ENCODE measurements at places on chromosomes 6 and 20.

DNA sequence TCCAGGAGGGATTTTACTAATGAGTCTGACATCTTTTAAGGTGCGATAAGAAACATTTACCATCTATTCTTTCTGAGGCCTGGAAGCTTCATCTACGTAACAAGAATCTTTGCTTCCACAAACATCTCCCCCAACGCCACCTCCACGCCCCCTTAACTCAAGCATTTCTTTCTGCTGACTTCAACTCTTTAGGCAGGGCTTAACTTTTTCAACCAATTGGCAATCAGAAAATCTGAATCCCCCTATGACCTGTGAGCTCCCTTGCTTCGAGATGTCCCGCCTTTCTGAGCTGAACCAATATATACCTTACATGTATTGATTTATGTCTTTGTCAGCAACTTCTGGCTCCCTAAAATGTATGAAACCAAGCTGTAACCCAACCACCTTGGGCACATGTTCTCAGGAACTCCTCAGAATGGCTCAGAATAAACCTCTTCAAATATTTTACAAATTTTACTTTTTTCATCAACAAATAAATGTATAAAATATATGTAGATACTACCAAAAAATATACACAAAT, 11.5 kb downstream of the OR2H2 start:
- no peak for DNase-seq

GRCh38 chr6:18204691-18205090, 49.5 kb downstream of the KDM1B start:
- no peak for DNase-seq

- no peak for DNase-seq
Observed at GRCh38 chr6:64680446-64680845, 1026.6 kb downstream of the EYS start.

DNA sequence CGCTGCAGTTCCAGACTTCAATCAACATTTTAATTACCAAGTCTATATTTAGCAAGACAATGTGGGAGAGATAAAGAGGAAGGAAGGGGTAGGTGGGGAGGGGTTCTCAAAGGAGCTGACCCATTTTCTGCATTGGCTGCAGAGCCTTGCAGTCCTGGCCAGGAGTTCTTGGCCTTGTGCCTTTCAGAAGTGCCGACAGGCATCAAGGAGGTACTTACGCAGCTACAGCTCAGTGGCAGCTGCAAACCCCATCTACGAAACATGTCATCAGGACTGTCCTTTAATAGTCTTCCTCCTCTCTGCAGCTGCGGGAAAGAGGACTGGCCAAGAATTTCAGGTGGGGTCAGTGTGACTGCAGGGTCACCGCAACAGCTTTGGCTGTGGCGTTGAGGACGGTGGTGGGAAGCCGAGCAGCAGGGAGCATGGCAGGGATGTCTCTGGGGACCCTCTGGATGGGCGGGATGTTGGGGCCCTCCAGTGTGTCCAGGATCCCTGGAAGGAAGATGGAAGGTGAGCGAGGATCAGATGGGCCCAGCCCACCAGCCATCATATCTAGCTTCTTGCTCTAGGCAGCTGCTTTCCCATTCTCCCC, 1.8 kb upstream of the LRRC73 start:
- no peak for DNase-seq

DNA sequence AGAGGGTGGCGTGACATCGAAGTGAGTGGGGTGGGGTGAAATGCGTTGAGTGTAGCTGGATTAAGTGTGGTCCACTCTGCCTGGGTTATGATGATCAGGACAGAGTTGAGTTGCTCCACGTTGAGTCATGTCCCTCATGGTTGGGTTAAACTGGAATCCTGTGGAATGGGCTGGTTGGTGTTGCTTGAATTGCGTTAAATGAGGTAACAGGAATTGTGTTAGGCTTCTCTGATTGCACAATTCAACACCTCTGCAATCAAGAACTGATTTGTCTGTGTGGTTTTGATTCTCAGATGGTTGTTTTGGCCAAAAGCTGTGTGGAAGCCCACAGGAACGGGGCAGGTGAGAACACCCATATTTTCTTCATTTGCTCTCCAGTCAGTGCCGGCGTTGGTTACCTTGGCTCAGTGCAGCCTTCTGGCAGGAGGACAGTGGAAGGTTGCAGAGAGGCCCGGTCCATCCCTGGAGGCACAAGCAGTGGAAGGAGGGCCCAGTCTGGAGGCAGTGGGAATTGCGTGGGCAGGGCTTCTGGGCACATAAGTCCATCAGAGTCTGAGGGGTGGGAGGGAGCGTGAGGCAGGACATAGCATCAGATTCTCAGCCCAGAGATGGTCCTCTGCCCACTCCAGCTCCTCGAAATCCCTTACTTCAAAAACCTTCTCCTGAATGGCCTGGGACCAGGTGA, 11.6 kb downstream of the NOTCH4 start:
- DNase-seq: no peak

- DNase-seq: no peak
Observed at GRCh38 chr6:75747152-75747992, 1.7 kb upstream of the MYO6 start.

- DNase-seq: peak; percentile 29
Observed at GRCh38 chr6:137341681-137342195, 122.6 kb upstream of the IFNGR1 start.

- no peak for DNase-seq
Observed at GRCh38 chr6:16354692-16355091, 116.3 kb downstream of the GMPR start.

DNA sequence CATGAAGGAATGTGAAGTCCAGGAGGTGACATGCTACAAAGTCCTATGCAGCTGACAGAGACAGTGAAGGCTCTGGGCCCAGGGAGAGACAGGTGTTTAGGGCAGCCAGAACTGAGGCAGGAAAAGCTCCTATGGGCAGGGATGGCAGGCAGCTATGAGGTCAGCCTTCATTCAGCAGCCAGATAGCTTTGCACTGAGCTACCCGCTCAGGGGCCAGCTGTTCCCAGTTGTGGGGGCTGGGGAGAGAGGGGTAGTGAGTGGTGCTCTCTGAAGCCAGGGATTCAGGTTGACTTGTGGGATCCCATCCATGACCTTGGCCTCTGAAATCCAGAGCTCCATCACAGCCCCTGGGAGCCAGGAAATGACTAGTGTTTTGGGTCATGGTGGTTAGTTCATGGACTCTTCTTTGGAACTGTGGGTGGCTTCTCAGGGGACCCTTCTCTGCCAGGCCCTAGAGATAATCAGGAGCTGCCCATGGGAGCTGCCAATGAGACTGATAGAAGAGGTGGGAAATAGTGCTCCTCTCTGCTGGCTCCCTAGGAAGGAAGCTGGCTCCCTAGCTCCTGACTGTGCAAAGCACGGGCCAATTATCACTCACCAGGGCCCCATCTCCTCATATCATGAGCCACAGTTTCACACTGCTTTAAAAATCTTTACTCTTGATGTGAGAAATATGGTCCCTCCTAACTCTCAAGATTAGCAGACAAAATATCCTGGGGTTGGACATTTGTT, 127.7 kb downstream of the VEGFA start:
- no peak for DNase-seq

DNA sequence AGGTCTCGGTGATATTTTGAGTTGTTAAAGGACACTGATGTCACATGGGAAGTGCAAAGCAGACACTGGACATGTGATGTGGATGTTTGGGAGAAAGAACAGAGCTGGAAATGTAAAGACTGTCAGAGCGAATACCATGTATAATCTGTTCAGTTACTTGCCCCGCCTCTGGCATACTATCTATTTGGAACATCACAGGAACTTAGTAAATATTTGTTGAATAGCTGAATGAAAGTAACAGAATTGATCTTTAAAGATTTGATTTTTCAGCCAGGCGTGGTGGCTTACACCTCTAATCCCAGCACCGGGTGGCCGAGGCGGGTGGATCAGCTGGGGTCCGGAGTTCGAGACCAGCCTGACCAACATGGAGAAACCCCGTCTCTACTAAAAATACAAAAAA, 13.8 kb upstream of the NHLRC1 start:
- DNase-seq: no peak

DNA sequence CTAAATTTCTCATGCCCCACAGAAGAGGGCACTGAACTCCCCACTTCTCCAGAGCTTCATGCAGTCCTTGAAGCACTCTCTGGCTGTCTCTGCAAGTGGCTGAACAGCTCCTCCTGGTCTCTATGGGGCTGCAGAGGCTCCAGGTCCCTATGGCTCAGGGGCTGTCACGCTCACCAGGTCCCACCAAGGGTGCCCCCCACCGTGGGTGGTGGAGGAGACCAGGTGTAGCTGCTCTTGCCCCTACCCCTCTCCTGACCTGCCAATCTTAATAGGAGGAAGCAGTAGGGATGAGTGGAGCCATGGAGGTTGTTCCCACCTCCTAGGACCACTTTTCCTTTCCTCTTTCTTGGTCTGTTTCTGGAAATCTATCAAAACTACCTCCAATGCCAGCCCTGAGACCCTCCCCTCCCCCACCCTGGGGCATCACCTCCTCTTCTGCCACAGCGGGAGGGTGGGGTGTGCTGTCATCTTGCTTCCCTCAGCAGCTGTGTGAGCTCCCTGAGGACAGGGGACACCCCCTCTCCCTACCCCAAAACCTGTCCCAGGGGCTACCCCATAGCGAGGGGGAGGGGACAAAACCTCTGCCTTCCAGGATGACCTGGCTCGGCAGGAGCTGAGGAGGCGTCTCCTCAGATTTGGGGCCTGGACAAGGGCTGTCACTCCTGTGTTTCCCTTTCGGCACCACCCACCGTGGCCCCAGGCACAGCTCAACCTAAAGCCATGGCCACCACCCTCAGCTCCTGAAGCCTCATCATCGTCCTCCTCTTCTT, 12.0 kb upstream of the RAET1E start:
- DNase-seq: no peak

GRCh38 chr6:28124971-28125353, 553 bp downstream of the ZSCAN16 start:
- no peak for DNase-seq

DNA sequence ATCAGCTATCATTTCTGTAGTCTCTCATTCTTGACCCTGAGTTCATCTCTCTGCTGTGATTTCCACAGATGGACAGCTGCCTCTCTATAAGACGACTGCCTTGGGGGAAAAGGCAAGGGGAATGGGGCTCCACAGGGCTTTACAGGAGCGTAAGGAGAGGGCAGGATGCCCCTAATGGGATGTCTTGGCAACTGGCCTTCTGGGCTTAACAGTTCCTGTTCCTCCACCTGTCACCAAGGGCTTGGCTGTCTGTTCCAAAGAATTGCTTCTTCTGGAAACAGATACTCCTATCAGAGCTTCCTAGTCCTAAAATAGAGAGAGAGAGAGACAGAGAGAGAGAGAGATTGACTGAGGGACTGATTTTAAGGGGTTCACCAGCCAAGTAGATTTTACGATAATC, 181.9 kb downstream of the TMEM200A start:
- no peak for DNase-seq

GRCh38 chr6:134544737-134545136, 226.8 kb upstream of the SGK1 start:
- no peak for DNase-seq

DNA sequence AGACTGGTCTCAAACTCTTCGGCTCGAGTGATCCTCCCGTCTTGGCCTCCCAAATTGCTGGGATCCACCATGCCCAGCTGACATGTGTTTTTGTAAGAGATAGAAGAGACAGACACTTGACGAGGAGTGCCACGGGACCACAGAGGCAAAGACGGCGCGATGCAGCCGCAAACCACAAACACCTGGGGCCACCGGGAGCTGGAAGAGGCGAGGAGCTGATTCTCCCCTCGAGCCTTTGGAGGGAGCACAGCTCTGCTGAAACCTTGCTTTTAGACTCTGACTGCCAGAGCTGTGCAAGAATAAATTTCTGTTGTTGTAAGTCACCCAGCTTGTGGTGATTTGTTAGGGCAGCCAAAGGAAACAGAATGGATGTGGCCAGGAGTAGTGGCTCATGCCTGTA, 46.9 kb downstream of the TFAP2C start:
- no peak for DNase-seq

GRCh38 chr6:109471105-109471810, 11.8 kb downstream of the ZBTB24 start:
- DNase-seq: no peak

GRCh38 chr6:2403546-2403945, 158.1 kb upstream of the GMDS start:
- DNase-seq: no peak

DNA sequence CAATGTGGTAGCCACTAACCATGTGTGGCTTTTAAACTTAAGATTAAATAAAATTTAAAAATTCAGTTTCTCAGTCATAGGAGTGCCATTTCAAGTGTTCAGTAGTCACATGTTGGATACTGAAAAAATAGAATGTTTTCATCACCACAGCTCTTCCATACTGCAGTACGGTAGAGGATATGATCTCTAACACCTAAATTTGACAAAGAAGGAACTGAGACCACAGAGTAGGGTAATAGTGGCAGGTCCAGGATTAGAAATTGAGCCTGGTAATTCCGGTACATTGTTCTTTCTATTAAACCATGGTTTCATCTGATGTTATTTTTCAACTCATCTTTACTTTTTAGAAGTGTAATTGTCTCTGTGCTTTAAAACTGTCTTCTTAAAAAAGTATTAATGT, 104.0 kb downstream of the CD2AP start:
- no peak for DNase-seq

GRCh38 chr6:84681693-84682326, 82.6 kb downstream of the TBX18 start:
- DNase-seq: no peak

DNA sequence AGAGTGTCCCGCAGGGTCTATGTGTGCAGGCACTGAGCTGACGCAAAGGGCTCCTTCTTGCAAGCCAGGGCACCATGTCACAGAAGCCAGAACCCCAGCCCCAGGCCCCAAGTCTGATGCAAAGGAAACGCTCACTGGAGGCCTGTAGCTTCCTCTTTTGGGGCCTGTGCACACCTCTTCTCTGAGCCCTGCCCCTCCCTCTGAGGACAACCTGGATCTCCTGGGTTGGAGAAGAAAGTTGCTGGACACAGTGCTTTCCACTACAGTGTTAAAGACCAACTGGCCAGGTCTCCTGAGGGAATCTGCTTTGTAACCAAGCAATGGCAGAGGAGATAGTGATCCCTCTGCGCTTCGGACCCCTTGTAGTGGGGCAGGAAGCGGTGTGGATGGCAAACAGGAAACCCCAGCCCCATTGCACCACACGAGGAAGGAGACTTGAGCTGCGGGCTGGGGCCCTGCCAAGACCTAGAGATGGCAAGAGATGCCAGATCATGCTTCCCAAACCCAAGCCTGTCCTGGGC, 90.0 kb downstream of the PRND start:
- DNase-seq: no peak

DNA sequence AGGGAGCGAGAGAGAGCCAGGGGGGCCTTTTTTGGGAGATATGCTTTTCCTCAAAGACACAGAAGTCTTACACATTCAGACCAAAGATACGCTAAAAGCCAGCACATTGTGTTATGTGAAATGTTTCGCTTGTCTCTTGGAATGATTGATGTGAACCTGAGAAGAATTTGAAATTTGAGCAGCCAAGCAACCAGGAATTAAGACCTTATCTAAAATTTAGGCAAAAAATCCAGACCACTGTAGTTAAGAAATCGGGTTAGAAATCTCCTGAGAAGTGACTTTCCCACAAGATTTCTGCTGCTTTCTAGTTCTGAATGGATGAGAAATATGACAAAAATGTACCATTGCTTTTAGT, 223.2 kb upstream of the GMDS start:
- no peak for DNase-seq

DNA sequence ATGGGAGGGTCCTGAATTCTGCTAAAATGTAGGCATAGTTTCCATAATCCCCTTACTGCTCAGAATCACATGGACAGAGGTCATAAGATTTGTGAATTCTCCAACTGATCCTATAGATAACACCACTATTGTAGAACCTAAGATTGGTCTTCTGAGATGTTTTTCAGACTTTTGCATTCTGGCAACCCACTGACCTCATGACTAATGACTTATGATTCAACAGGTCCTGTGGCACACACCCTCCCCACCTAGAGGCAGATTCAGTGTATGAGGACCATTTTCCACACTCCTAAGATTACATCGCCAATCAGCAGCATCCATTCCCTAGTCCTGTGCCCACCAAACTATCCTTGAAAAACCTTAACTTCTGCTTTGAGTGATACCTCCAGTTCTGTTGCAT, 207.2 kb downstream of the BTBD9 start:
- no peak for DNase-seq

Data from stimulated activated CD4-positive, alpha-beta T cell treated with anti-CD3 and anti-CD28 coated beads, Interleukin-1b, Interleukin-23, amount 100 ng/mL, for 1 hour (primary cell).